ENCODE measurements at places on chromosomes 2 and 18.

GRCh38 chr2:174027956-174028355, 62.8 kb upstream of the SP3 start:
- no peak for DNase-seq

DNA sequence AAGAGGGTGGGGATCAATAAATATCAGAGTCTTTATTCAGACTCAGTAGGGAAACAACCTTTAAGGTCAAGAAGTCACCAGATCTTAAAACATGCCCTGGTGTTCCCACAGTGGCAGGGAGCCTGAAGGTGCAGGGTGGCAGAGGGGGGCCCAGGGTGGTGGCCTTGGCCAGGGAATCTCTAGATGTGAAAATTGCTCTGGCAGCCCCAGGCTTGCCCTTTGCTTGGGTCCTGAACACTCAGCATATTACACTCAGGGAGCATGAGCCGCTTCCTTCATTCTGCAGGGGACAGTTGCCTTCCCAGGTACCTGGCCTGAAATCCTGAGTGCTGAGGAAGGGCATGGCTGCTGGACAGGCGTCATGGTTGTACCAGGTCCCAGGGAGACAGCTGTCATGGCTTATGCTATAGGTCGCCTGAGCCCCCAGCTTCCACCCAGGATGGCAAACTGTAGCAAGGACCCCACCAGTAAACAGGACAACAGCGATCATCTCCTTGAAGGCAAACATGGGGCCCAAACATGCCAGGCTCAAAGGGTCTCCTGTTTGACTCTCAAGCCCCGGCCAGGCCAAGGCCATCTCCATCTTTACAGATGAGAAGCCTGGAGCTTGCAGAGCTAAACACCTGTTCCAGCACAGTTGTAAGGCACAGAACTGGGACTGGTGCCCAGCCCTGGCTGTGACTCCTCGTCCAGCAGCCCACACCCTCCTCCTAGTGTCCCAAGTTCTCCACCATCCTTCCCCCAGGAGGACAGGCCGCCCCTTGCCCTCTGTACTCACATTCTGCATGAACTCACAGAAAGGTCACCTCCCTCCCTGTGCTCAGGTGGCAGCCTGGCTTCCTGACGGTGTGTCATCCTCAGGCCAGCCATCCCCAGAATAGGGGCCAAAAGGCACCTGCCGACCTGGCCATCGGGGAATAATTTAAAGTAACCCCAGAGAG, 14.6 kb downstream of the ABCG8 start:
- no peak for DNase-seq

GRCh38 chr2:207167099-207167923, 1.6 kb upstream of the KLF7 start:
- no peak for DNase-seq

- no peak for DNase-seq
These were observed 177.0 kb downstream of the TGIF1 start for GRCh38 chr18:3626929-3627458.

- DNase-seq, result no peak
These were observed 93.5 kb downstream of the TMEM163 start for GRCh38 chr2:134625311-134625710.

GRCh38 chr2:112335600-112335999, 60.2 kb downstream of the ZC3H6 start:
- DNase-seq, result no peak

DNA sequence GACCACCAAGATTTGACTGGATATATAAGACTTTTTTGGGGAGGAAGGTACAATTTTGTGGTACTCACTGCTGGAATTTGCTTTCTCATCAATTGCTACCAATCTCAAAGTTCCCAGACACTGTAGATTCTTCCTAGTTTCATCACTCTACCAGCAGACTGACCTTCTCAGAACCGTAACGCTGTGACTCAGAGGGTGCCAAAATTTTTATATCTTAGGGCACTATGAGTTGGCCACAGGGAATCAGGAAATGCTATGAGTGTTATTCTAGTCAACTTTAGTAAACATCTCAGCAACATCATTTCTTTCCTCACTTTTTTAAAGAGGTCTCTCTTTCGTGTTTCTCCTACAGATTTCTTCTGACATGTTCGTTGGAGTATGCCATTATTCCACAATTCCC, 499.0 kb downstream of the TMX3 start:
- no peak for DNase-seq

DNA sequence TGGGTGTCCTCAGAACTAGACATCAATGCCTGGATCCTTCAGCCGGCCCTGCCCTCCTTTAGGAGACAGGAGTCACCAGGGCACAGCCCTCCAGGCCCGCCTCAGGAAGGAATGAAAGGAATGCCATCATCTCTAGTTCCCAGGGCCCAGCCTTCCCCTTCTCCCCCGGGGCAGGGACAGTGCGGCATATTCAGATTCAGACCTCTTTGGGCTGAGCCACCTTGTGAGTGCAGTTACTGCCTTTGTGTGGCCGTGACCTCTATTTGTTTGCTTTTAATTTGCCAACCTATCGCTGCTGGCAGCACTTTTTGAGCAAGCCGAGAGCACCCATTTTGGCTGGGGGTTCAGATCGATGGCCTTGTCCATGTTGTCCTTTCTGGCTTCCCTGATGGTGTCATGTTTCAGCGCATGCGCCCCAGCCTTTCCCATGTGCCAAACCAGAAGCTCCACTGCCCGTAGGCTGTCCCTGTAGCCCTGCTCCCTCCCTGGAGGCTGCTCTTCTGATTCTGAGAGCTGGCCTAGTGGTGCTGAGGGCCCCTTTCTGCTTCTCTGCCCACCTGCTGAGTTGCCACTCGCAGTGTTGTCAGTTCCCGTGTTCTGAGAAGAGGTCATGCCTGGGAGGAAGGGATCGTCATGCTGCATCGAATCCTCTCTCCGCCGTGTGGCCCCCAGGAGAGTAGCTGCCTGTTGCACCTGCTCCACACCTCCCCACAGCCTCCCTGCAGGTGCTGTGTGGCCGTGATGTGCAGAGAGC, 10.9 kb downstream of the ANKRD23 start:
- no peak for DNase-seq

GRCh38 chr18:45589356-45590035, 25.8 kb upstream of the SLC14A2 start:
- DNase-seq, result no peak

DNA sequence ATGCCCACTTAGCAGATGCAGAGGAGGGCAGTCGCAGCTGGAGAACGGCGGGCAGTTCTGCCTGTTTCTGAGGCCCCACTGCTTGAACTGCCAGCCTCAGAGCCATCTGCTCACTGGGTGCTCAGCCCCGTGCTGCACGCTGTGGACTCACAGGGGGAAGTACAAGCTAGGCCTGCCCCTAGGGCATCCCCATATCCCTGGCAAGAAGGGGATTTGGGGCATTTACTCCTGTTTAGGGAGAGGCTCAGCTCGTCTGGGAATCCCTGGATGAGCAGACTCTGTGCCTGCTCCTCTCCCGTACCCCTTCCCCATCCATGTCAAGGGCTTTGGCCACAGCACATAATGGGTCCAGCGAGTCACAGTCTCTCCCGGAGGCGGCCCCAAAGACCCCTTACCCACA, 169.8 kb upstream of the PKDCC start:
- DNase-seq, result no peak

- DNase-seq, result no peak
These were observed 292.6 kb downstream of the FSIP2 start for GRCh38 chr2:186031229-186031628.

- peak; percentile 51 for DNase-seq
These were observed 1.2 kb upstream of the CLASP1 start for GRCh38 chr2:121650315-121650930.

- no peak for DNase-seq
These were observed 89.0 kb upstream of the KCTD1 start for GRCh38 chr18:26637324-26637723.

- no peak for DNase-seq
These were observed 506.2 kb upstream of the TMEFF2 start for GRCh38 chr2:192700934-192701333.

GRCh38 chr2:36734304-36734703, 37.8 kb downstream of the VIT start:
- no peak for DNase-seq

GRCh38 chr2:132680544-132680943, 10.5 kb upstream of the LYPD1 start:
- DNase-seq, result no peak

- no peak for DNase-seq
These were observed 746.9 kb upstream of the CELF4 start for GRCh38 chr18:38312532-38312931.

DNA sequence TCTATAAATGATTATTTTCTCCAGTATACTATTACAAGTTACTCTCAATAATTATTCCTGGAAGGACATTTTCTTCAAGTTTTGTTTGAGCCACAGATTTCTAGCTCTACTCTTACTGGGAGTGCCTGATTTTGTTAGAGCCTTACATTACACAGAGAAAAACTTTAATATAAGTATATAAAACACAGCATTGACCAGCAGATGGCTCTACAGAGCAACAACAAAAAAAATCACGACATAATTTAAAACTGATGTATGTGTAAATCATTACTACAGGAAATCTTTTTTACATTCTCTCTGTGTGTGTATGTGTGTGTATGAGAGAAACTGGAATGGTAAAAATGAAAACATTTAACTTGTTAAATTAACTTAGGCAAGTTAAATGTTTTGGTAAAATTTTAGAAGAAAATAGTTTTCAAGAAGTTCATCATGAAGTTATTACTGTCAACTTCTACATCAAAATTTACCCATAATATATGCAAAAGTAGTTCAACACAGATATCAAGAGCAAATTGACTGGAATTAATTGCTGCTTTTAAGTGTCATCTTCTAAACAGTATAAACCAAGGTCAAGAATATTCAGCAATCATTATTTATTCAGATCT, 103.3 kb downstream of the MDH1 start:
- peak; percentile 22 for DNase-seq

DNA sequence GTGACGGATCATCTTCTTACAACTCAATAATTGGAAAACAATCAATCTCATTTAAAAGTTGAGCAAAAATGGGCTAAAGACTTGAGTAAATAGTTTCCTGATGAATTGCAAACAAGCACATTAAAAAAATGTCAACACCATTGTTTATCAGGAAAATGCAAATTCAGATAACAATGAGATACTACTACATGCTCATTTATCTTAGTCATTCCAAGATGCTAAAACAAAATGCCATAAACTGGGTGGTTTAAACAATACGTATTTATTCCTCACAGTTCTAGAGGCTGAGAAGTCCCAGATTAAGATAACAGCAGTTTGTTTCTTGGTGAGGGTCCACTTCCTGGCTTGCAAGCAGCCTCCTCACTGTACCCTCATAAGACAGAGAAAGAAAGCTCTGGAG, 359.6 kb downstream of the NR4A2 start:
- DNase-seq, result no peak

DNA sequence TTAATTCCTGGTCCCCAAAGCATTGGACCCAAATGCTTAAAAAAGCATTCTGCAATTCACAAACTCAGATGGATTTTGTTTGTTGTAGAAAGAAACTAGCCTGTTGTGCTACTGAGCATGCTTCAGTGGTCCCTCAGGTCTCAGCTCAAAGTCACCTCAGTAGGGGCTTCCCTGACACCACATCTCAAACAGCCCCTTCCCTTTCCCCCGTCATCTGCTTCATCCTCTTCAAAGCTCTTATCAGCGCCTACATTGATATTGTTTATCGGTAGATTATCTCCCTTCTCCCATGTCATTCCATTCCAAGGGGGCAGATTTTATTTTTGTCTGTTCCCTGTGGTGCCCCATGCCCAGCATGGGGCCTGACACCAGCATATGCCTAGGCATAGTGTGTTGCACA, 172.9 kb downstream of the CELF4 start:
- DNase-seq, result no peak

- no peak for DNase-seq
These were observed 106.9 kb upstream of the RGPD4 start for GRCh38 chr2:107719836-107720235.

DNA sequence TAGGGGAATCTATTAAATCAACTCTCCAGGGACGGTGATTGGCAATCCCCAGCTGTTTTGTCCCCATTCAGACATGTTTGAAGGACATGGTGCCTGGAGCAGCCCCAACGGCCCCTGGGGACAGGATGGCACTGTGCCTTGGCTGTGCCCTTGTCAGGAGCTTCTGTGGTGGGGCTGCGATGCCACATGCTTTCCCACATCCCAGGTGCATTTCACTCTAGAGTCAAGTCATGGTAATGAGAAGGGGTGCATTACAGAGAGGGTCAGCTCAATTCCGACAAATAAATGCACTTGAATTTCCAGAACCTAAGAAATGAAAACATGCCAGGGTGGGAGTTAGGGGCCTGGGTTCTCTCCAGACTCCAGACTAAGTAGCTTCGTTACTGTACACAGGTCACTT, 289.4 kb upstream of the PXDN start:
- DNase-seq, result no peak

- DNase-seq, result no peak
These were observed 48.3 kb downstream of the STAT1 start for GRCh38 chr2:190965580-190966222.

DNA sequence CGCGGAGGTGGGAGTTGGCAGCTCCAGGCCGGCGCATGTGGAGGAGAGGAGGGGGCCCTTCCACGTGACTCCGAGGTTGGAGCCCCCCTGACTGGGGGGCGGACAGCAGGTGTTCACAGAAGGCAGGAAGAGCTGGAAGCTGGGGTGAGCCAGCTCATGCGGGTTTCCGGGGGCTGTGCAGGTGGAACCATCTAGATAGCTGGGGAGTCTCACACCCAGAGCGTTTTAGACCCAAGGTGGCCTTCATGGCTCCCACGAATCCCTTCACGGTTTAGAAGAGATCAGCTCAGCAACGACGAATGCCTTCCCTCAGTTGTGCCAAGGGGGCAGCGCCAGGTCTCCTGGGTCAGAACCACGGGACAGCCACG, 740.5 kb upstream of the SALL3 start:
- no peak for DNase-seq

DNA sequence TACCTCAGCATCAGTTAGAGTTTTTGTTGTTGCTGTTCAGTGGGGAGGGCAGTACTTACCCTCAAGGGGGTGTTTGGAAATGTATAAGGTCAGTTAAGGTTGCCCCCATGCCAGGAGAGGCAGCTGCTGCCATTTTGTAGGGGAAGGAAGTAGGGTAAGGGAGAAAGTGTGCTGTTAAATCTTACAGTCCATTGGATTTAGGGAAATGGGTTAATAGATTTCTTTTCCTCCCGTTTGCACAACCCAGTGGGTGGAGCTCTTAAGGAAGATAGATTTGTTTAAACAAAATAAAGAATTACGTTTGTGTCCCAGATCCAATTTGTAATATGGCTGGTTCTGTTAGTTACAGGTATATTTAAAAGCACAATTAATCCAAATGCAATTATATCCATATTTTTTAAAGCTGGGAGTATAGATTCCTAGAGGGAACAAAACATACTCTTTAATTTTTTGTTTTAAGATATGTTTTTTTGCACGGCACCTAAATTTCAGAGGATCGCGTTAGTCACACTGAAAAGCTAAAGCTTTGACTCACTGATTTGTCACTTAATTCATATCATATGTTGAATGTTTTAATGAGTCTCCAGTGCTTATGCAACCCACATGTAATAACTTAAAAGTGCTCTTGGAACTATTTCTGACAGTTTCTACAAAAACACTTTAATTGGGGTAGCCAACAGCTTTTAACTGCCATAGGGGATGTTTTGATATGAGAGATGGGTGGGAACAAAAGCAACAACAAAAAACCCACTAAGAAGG, 9.0 kb upstream of the CWC22 start:
- DNase-seq, result no peak

- DNase-seq, result no peak
These were observed 729.9 kb upstream of the GYPC start for GRCh38 chr2:125925891-125926546.
